ENCODE measurements at places on chromosomes 7 and 10. TPM values are rescaled to one million over a fixed set of nuclear protein-coding genes. Genes with fewer than 3 reads are reported as not detected.

The NKX6-2 gene
- total RNA-seq, result not detected

The TMEM106B gene
- total RNA-seq, result 22.8 TPM

GRCh38 chr7:13466874-13467547 lies 522.5 kb downstream of the ETV1 start:
- ATAC-seq, result no peak

DNA sequence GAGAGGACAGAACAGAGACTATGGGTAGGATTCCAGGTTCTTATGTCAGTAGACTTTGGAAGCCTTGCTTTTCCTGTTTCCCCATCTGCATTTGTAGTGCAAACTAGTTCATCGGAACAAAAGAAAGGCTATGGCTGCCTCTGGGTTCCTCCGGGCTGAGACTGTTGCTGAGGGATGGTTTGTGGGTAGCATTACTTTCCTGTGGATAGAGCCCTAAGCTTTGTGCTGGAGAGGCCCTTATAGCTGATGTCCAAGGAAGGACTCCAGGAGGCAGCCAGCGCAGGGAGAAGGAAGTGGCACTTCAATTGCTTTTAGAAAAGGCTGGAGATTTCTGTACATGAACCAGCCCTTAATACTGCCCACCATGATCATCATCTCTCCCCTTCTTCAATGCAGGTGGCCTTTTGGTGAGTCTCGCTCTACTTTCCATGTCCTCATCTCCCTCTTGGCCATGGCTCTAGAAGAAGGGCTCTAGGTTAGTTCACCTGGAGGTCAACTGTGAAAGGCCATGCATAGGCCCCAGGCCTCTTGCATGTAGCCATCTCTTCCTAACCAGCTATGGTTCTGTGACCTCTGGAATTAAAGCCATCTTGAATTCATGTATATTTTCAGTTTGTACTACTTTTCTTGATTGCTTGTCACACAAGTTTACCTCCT lies 15.4 kb downstream of the MXI1 start:
- no peak for ATAC-seq
